ENCODE measurements at places on chromosomes 6 and 20.

DNA sequence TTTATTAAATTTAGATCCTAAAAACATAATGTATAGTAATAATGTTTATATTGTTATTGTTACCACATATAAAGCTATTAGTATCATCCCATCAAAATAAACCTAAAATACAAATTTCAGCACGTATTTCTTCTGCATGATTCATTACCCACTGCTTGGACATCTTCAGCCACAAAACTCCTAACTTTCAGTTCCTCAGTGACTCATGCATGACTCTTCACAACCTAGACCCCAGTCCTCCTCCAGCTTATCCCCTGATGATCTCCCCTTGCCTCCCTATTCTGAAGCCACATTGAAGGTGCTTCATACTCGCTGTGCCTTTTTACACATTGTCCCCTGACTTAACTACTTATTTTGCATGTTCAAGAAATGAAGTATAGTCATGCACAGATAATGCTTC lies 11.2 kb upstream of the GPRC6A start:
- DNase-seq = no peak

- no peak for DNase-seq
Observed at GRCh38 chr6:76861403-76861802, 601.9 kb downstream of the HTR1B start.

- no peak for DNase-seq
Observed at GRCh38 chr20:953742-954141, 37.6 kb upstream of the ANGPT4 start.

GRCh38 chr6:72524011-72524645 lies 97.7 kb upstream of the KCNQ5 start:
- no peak for DNase-seq

DNA sequence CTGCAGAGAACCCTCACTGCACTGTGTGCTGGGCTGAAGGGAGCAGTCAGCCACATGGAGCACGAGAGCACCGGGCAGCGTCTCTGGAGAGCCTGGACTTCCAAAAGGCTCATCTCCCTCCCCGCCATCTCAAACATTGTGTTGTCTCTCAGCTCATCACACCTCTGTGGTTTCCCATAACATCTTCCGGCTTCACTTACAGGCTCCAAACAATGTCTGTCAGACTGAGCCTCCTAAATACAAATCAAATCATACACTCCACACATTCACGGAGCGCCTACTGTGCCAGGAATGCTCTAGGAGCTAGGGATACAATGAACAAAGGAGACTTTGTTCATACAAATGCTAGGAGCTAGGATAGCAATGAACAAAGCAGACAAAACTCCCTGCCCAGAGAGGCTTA lies 398.0 kb downstream of the RNGTT start:
- no peak for DNase-seq

GRCh38 chr6:6057442-6058053 lies 50.8 kb upstream of the NRN1 start:
- DNase-seq = peak; percentile 56

DNA sequence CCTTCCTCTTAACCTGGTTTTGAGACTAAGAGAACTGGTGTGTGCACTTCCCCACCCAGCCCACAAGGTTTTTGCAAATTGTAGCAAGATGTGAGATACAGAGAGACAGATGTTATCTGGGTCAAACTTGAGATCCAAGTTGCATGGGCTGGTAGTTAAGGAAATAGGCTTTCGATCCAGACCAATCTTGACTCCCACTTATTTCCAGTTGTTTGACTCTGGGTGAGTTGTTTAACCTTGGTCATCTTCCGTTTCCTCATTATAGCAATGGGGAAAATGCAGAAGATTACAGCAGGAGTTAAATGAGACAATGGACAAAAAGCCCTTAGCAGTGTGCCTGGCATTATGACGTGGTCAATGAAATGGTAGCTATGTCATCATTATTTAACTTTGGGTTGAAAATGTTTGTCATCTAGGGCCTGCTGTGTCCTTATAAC lies 1.7 kb downstream of the SNX21 start:
- no peak for DNase-seq

DNA sequence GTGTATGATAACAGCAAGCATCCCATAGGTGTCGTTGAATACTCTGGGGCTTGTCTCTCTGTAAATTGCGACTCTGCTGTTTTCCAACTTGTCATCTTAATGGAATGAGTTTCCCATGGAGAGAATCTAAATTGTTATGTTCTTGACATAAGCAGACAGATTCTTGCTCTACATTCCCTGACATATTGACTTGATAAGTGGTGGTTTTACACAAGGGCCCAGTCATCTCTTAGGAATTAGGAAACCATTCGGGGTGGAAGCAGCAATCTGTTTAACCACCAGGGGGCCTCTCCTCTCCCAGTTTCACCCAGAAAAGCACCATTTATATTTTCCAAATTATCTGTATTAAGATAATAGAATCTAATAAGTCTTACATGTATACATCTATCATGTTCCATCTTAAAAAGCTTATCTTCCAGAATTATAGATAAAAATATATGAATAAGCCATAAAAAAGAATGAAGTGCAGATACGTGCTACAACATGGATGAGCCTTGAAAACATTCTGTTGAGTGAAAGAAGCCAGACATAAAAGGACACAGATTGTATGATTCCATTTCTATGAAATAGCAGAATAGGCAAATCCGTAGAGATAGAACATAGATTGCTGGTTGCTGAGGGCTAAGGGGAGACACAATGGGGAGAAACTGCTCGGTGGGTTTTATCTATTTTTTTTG lies 23.1 kb upstream of the MROH8 start:
- DNase-seq = no peak

- no peak for DNase-seq
Observed at GRCh38 chr20:646107-646867, 6.7 kb downstream of the SRXN1 start.

GRCh38 chr6:15441981-15442380 lies 196.1 kb downstream of the JARID2 start:
- no peak for DNase-seq

GRCh38 chr6:39203436-39204159 lies 25.7 kb downstream of the KCNK5 start:
- no peak for DNase-seq

DNA sequence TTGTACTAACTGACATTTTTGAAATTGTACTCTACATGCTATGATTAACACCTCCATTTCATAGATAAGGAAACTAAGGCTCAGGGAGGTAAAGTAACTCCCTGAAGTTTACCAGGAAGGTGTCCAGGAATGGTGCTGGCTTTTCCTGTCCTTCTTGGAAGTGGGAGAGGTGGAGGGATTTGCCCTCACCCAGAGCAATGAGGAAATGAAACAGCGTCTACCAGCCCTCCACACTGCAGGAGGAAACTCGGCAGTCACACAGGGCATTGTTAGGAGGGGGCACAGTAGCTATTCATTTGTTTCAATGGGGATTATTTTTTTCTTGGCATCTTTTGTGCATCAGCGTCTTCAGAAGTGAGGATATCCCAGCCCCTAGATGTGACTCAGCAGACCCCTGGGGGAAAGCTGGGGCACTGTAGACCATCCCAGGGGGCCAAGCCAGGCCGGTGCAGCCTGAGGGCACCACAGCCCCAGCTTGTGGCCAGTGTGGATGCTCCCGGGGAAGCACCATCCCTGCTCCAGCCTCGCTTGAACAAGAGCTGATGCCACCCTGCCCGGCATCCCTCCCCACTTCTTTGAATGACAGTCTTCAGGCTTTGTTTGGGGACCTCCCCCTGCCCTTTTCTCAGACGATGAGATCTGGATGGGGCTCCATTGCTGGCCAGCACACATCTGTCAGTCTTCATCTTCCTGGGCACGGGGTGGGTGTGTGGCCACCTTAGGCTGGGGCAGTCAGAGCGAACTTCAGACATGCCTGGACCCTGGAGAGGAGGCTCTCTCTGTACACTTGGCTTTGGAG lies 224.4 kb upstream of the PMEPA1 start:
- no peak for DNase-seq

DNA sequence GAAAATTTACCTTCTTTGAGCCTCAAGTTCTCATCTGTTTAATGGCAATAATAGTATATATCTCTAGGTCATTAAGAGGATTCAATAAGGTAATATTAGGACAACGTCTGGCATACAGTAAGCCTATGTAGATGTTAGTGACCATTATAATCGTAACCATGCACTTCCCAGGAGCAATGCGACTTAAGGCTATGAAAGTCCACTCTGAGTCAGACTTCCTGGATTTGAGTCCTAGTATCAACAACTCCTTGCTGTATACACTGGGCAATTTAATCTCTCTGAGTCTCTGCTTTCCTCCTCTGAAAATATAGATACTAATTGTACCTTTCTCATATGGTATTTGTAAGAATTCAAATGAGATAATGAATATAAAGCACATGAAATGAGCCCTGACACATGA lies 168.1 kb upstream of the HDDC2 start:
- DNase-seq = no peak

DNA sequence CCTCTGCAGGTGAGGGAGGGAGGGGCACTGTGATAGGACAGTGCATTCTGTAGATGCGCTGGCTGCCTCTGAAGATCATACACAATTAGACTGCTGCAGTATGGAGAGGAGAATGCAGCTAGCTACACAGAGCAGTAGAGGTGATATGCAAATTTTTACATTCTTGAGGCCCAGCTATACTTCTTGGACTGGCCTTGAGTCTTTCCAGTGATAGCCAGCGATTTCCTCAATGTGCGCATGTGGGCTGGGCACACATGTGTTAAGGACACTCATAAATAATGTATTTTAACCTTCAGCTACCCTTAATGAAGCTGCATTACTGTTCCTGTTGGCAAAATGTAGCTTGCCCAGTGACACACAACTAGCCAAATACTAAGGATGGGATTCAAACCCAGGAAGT lies 19.0 kb downstream of the TTPAL start:
- DNase-seq = no peak

All from GM10248 (cell line).